Fibroblast of skin of abdomen (primary cell): ENCODE measurements at places on chromosomes 5 and 9.

- DNase-seq: no peak
These were observed 41.5 kb upstream of the MACIR start for GRCh38 chr5:103217101-103217500.

DNA sequence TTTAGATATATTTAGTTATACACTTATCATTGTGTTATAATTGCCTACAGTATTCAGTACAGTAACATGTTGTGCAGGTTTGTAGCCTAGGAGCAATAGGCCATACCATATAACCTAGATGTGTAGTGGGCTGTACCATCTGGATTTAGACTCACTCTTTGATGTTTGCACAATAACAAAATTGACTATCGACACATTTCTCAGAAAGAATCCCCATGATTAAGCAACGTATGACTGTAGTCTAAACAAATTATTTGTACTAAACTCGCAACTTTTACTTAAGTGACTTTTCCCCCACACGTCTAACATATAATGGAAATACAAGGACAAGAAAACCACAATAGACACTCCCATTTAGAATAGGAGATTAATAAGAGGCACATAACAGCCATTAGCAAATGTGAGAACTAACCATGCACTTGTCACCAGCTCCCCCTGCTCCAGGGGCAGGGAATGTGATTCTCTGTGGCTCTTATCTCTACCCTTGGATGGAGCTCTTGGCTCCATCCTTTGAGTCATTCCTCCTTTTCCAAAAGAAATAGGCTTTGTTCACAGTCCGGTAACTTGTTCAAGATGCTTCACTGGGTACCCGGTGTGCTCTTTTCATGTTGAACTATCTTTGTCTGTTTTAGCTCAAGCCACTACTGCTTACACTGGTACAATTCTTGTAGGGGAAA lies 8.7 kb upstream of the B4GALT1 start:
- no peak for DNase-seq

DNA sequence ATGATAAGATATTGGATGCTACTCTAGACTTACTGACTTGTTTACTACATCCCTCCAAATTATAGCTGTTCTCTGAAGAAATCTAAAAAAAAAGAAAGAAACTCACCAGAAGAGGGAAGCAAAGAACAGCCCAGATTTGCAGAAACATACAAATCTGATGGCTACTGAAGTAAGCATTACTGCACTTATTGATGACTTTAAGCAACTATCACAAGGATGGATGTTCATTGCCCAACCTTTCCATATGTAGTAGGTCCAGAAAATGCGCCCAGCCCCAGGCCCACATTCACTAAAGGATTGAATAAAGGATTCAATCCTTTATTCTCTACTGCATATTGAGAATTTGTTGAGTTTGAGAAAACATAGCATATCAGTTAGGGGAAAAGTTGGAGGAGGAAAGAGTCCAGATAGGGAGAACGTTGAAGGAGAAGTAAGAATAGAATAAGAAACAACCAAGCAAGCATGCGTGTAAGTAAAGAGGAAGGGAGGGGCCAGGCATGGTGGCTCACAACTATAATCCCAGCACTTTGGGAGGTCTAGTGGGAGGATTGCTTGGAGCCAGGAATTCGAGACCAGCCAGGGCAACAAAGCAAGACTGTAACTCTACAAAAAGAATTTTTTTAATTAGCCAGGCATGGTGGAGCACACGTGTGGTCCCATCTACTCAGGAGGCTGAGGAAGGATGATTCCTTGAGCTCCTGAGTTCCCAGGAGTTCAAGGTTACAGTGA lies 33.8 kb upstream of the DTWD2 start:
- DNase-seq: peak; percentile 42

DNA sequence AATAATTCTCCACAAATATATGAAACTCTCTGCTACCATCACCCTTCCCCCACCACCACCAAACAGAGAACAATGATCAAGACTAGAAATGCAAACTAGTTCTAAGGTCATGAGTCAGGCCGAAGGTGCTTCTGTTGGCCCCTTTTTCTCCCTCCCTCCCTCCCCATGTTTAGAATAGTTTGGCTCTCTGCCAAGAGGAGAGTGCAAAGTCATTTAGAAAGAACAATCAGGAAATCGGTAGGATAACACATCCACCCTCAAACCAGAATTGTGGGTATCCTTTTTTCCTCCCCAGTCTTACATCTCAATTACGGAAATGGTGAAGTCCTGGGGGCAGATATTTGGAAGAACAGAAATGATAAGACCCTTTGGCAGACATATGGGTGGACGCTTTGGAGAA lies 170.1 kb downstream of the SLF1 start:
- no peak for DNase-seq

DNA sequence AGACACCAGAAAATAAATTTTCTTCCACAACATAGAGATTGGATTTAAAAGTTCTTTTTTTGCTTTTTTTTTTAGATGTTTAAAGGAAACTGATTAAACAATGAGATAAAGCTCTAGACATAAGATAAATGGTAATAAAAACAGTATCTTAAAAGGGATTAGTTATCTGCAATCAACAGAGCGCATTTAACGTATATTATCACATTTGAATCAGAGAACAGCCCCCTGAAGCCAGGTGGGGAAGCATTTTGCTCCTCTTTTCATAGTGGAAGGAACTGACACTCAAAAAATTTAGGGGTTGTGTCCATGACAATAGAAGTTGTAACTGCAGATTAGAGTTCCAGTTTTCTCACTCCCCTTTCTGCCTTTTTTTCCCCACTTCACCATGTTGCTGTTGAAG lies 367.6 kb downstream of the SPATA31D1 start:
- no peak for DNase-seq
